Caki2 (cell line): ENCODE measurements at places on chromosomes 12 and 14. TPM values are rescaled to one million over a fixed set of nuclear protein-coding genes. Genes with fewer than 3 reads are reported as not detected.

DNA sequence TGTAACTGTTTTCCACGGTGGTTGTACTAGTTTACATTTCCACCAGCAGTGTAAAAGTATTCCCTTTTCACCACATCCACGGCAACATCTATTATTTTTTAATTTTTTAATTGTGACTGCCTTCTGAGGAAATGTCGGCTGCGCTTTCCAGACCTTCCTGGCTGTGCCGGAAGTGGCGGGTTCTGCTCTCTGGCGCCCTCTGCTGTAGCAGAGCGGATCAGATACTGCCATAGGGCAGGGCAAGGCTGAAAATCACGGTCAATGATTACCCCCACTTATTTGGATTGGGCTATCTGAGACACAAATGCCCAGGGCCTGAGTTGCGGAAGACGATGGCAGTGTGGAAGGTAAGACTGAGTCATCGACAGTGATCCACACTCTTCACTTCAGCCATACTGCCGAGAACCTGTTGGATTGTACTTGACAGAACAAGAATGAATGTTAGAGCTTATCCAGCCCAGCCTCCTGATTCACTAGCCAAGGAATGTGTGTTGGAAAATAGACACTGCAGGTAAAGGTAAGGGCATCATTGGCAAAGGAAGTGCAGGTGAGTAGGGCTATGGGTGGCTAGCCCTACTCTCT, 124.2 kb downstream of the NTF3 start:
- no peak for DNase-seq

Gene FICD
- 1.4 and 1.7 TPM in 2 replicates for total RNA-seq

Gene KIF5A
- total RNA-seq: not detected in 2 replicates

Gene RNF10
- 59.8 and 79.9 TPM in 2 replicates for total RNA-seq

Gene KCNH3
- 3.2 and 3.6 TPM in 2 replicates for total RNA-seq

GRCh38 chr12:12700254-12700653, 4.3 kb upstream of the GPR19 start:
- DNase-seq: no peak

DNA sequence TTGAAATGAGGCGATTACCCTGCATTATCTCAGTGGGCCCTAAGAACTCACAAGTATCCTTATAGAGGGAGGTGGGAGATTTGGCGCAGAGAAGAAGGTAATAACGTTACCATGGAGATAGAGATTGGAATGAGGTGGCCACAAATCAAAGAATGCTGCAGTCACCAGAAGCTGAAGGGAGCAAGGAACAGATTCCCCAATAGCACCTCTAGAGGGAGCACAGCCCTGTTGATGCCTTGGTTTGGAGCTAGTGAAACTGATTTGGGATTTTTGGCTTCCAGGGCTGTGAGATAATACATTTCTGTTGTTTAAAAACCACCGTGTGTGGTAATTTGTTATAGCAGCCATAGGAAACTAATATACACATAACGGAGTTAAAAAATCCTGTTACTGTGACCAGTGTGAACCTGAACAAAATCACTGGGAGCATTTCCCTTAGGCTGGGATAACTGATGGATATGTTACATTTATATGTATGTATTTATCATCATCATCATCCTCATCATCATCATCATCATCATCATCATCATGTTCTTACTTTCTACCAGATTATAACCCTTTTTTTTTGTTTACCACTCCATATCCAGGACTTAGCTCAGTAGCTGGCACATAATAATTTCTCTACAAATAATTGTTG, 100.3 kb downstream of the LIN7A start:
- DNase-seq: peak; percentile 39

Gene LYZ
- total RNA-seq: not detected in 2 replicates

Gene LRRC43
- total RNA-seq: not detected in 2 replicates

DNA sequence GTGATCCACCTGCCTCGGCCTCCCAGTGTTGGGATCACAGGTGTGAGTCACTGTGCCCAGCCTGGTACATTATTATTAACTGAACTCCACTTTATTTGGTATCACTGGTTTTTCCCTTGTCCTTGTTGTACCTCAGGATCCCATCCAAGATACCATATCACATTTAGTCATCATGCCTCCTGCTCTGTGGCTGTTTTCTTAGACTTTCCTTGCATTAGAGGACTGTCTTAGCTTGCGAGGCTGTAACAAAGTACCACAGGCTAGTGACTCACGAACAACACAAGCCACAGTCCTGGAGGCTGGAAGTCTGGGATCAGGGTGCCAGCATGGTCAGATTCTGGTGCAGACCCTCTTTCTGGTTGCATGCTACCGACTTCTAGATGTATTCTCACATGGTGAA, 12.2 kb downstream of the KLC1 start:
- peak; percentile 26 for DNase-seq

Gene PROX2
- not detected in 2 replicates for total RNA-seq

Gene HPD
- 12.7 and 13.4 TPM in 2 replicates for total RNA-seq

Gene TOMM20L
- total RNA-seq: not detected in 2 replicates

DNA sequence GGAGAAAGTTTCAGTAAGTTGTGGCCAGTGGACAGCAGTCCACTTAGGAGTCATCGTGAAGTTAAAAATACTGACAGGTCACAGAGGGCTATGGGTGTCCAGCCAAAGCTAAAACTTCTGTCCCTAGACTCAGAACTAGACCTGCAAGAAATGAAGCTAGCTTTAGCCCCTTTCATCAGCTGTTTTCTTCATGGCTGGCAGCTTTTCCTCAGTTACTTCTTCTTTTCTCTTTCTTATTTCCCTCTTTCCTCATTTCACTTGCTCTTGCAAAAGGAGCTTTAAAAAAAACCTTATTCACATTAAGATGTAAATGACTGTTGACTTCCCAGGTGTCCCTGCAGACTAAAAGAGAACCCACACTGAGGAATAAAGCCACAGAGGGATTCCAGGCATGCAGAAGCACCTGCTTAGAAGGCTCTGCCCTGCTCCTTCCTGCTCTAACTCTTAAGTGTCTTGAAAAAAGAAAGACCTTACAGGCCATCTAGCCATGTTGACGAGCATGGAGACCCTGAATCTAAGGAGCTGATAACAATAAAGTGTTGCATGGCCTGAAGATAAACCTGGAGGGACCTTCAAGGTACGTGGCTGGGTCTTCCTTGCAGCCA, 69.7 kb upstream of the CCND2 start:
- DNase-seq: no peak

- no peak for DNase-seq
Measured at GRCh38 chr12:68163560-68164081, 4.1 kb upstream of the IFNG start.

GRCh38 chr12:90013409-90013808, 304.8 kb upstream of the ATP2B1 start:
- DNase-seq: no peak

GRCh38 chr12:89453121-89453978, 71.2 kb downstream of the GALNT4 start:
- no peak for DNase-seq

DNA sequence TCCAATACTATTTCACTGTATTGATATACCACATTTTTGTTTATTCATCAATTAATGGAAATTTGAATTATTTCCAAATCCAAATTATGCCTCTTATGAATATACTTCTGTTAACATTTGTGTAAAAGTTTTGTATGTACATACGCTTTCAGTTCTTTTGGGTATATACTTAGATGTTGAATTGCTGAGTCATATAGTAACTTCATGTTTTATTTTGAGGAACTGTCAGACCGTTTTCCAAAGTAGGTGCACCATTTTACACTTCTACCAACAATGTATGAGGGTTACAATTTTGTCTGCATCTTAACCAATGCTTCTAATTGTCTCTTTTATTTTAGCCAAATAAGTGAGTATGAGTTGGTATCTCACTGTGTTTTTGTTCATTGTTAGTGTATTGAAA, 10.2 kb upstream of the CCER1 start:
- no peak for DNase-seq

DNA sequence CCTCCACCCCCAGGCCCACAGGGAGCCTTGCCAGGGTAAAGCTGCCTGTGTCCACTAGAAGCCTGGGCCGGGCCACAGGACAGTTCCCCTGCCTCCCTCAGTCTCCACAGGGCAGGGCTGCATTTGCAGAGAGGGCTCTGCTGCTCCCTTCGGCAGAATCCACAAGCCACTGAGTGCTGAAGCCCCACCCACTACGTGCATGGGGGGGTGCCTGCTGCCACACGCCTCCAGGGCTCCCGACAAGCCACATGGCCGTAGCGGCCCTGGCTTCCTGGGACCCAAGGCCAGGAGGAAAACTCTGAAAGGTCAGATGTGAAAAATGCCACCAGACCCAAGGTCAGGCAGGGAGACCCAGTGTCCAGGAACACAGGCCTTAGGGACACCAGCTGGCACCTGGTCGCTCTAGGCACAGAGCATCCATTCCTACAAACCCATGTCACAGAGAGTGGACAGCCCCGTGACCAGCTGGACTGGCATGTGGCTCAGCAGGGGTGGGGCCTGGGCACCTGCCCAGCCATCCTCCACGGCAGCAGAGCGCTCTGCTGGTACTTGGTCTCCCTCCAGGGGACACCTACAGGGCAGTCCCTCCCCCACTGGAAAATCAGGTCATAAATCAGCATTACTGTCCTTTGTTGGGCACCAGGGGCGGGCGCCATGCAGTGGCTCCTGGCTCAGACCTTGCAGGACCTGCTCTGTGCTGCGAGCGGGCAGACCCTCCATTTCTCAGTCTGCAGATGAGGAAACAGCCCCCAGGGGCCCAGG, 42.9 kb downstream of the CCDC85C start:
- no peak for DNase-seq

Gene RGS6
- total RNA-seq: not detected in 2 replicates

Gene ARL6IP4
- total RNA-seq: 443 and 486 TPM in 2 replicates

DNA sequence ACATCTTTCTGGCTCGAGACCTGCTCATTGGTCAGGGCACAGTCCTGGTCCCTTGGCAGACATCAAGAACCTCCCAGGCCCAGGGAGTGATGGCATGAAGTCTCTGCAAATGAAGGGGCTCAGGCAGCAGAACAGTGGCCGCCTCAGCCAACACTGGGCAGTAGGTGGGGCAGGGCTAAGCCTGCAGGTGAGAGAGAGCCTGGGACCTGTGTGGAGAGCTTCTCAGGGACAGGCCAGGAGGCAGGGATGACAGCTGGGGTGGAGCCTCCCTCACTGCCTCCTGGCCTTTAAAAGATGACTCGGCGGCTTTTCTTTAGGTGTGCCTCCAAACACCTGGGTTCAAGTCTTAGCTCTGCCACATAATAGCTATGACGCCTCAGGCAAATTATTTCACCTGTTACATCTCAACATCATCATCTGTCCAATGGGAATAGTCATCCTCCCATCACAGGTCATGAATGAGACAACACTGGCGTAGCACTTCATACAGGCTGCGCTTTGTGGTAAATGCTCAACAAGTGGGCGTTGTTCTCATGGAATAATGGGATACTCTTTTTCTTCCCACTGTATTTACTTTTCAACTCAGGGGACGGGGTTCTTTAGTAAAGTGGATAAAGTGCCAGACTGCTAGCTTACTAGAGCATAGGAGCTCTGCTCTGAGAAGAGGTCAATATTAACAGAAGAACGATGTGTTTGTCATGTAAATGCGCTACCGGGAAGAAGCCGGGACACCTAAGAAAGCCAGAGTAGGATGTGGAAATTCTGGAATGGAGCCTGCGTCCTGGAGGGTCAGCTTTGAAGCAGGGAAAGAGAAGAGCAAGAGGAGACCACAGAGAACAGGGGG, 277.4 kb downstream of the FOXN3 start:
- DNase-seq: no peak

DNA sequence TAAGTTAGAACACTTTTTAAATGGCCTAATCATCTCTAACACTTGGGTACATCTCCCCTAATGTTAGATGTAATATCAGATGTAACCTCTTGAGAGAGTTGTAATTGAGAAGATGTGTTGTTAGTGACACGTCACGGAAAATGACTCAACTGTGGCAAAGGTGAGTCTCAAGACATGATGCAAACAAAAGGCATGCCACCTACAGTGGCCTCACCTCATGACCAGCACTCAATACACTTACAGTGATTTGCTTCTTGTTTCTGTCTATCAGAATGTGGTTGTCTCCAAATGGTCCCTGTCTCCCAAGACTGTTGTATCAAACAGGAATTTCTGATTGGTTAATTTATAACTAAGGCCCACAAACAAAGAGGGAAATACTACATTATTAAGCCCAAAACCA, 91.2 kb downstream of the SLC25A21 start:
- DNase-seq: peak; percentile 80

GRCh38 chr12:121530600-121531355, 50.0 kb downstream of the KDM2B start:
- peak; percentile 62 for DNase-seq

Gene MAP1LC3B2
- total RNA-seq: 2.7 TPM in 1 of 2 replicates, not detected in the other

GRCh38 chr12:4049298-4050080, 176.3 kb upstream of the PARP11 start:
- DNase-seq: no peak
